CD4-positive, alpha-beta T cell treated with Interleukin-17A for 1 hour (primary cell): ENCODE measurements at places on chromosomes 3 and 15.

DNA sequence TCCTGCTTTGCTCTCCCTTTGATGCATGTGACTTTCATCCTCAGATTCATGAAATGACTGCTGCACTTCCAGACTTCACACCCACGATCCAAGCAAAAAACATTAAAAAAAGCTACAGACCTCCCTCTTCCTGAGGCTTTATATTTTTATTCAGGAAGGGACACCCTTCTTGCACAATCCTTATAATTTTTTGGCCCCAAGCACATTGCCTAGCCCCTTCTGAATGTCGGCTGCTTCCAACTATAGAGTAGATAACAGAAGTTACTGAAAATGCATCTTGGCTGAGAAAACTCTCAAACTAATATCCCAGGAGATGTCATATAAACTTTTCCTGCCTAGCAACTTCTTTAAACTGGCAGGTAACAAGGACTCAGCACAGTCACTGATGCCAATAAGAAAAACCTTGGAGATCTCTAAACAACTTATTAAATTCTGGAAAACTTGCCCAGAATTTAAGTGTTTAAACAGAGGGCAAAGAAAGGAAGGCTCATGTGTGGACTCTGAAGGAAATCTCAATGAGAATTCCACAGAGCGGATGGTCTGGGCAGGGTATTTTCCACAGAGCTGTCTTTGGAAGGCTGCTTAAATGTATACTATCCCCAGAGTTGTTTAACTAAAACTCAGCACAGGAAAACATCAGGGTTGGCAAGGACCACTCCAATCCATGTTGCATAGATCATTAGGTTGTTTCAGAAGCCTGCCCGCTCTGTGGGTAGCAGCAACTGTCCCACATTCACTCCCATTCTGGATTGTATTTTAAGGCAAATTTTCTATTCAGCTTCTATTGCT, 746.8 kb upstream of the LMCD1 start:
- no peak for DNase-seq

- no peak for DNase-seq
Observed at GRCh38 chr15:69853544-69853951, 244.2 kb downstream of the TLE3 start.

GRCh38 chr15:50182219-50183013, 420 bp downstream of the SLC27A2 start:
- peak; percentile 40 for DNase-seq

DNA sequence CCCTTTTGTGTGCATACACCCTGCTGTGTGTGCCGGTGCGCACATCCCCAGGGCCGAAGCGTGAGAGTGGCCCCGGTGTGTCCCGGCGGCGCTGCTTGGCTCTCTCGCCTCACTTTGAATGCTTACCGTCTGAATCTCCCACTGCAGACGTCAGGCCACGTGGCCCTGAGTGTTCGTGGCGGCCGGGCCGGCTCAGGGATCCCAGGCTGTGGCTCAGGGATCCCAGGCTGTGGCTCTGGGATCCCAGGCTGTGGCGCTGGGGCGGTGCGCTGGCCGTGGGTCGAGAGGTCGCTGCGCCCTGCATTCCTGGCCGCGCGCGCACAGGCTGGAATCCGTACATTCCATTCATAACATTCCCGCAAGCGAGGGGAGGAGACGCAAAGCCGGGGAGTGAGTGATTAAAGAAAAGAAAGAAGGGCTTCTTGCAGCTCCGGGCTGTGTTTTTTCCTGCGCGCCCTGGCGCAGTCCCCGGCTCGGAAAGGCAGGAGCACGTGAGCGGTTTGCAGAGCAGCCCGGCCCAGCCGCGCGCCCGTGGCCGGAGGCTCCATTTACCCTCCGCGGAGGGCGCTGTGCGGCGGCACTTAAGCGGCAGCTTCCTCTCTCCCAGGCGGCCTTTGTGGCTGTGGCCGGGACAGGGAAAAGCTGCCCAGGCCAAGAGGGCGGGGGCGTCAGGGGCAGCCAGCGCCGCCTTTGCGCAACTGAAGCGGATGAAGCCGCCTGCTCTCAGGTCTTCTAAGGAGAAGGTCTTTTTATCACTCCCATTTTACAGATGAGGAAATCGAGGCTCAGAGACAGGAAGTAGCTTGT, 87.0 kb upstream of the ALDH1L1 start:
- no peak for DNase-seq

GRCh38 chr15:67042551-67043142, 22.8 kb upstream of the SMAD3 start:
- no peak for DNase-seq

GRCh38 chr3:55165278-55165677, 237.4 kb upstream of the LRTM1 start:
- DNase-seq: no peak

DNA sequence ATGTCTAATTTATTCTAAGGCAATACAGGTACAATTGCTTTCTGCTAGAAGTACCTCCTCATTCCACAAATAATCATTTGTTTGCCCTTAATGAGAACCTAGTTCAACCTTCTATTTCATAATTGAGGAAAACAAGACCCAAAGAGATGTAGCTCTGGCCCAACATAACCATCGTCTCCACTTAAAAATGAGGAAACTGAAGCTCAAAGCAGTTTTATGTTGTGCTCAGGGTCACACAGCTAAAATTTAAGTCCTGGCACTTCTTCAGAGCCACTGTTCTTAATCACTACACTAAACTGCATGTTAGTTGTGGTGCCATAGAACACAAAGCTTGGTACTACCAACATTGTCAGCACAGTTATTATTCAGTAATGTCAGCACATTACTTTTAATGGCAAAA, 108.0 kb downstream of the SERPINI1 start:
- DNase-seq: no peak

GRCh38 chr3:23002151-23002550, 201.0 kb upstream of the UBE2E2 start:
- no peak for DNase-seq

DNA sequence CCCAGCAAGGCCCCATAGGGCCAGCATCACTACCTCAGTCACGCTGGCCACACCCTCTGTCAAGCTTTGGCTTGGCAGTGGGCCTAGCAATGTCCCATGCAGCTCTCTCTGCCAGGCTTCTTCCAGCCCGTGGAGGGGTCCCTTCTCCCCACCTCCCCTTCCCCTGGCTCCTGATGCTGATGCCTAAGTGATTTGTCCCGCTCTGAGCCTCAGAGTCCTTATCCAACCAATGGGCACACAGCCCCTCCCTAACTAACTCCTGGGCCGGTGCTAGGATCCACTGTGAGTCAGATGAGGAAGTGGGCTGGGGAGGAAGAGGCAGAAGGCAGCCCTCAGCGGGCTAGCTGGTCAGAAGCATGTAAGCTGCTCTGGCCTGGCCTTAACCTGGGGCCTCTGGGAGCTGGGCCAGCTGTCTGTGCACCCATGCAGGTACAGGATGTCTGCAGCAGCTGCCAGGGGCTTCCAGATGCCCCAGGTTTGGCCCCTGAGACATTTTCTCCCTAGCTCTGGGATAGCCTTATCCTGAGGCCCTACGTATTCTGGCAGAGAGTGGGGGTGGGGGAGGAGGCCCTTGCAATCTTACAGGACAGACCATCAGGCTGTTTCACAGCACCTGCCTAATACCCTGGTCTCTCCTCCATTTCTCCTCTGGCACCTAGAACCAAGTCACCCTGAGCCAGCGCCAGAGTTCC, 740 bp upstream of the ZBTB47 start:
- no peak for DNase-seq

DNA sequence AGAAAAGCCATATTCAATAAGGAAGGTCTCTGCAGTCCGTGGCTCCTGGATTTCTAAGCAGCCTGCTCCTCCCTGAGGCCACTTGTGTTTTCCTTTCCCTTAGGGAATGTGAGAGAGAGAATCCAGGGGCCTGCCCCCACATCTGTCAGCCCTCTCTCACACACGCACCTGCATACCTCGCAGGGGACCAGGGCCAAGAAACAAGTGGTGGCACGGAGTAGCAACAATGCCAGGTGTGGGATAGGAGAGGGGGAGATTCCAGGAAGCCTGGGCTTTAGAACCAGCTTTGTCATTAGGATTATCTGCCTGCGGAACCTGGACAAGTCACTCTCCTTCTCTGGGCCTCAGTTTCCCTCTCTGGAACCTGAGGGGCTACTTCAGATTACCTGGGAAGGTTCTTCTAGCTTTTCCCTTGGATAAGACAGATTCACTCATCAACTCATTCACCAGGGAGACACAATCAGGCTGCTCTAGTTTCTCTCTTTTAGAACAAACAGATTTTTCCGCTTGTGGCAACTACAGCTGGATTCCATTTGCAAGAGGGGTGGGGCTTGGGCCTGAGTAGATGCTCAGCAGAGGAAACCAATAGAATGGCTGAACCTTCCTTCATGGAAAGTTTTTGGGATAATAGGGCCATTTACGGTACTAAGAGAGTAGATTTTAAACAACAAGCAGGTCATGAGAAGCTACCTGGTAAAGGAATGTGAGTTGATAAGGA, 19.5 kb downstream of the BCL6 start:
- DNase-seq: no peak

DNA sequence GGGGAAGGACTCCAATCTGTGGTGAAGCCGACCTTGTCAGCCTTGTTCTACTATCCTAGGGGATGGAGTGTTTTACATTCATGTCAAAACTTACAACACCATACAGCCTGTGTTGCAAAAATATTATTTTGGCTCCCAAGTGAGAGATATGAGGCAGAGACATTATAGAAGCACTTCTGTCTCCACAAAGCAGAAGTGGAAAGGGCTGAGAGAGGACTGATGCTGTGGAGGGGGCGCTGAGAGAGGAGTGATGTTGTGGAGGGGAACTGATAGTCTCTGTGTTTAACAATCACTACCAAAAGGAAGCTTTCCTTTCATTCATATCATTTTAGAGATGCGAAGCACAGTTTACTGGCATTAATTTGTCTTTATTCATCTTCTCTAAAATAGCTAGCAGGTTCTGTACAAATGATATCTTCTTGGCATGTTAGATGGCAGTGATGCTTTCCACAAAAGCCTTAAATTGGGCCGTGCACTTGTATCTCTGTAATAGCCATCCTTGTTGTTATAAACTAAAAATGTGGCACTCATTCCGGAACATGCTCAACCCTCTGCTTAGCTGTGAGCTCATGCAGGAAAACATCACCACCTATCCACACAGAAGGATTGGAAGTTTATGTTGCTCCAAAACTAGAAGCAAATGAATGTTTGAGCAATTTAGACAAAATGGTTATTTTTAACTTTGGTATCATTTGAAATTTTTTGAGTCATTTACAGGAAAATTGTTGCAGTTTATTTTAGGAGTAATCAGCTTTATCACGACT, 134.6 kb upstream of the TP63 start:
- no peak for DNase-seq

- no peak for DNase-seq
Observed at GRCh38 chr3:114668099-114668498, 374.3 kb downstream of the TIGIT start.

GRCh38 chr3:78076379-78076778, 1036.5 kb downstream of the ROBO2 start:
- no peak for DNase-seq

GRCh38 chr3:141661229-141662196, 76.6 kb upstream of the RNF7 start:
- no peak for DNase-seq

GRCh38 chr15:66169625-66170024, 83.9 kb downstream of the MEGF11 start:
- no peak for DNase-seq

- peak; percentile 67 for DNase-seq
Observed at GRCh38 chr3:72482589-72483321, 365.5 kb downstream of the SHQ1 start.

DNA sequence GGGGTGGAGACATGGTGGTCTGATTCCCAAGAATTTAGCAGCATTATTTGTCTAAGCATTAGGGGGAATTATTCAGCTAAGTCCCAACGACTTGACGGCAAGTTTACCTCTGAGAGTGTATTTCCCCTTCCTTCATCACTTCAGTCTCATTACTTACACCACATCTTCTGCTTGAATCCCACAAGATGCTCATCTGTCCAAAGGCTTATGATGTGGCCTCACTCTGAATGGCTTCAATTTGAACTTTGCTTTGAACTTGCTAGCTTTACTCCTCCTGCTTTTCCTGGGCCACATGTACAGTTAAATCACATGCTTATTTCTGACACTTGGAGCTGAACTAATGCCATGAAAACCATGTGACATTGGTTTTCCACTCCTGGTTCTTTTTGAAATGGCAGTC, 231.3 kb upstream of the SATB1 start:
- no peak for DNase-seq

GRCh38 chr3:146169891-146170290, 8.9 kb upstream of the PLOD2 start:
- DNase-seq: no peak

- DNase-seq: no peak
Observed at GRCh38 chr15:94383706-94384105, 152.3 kb downstream of the MCTP2 start.

DNA sequence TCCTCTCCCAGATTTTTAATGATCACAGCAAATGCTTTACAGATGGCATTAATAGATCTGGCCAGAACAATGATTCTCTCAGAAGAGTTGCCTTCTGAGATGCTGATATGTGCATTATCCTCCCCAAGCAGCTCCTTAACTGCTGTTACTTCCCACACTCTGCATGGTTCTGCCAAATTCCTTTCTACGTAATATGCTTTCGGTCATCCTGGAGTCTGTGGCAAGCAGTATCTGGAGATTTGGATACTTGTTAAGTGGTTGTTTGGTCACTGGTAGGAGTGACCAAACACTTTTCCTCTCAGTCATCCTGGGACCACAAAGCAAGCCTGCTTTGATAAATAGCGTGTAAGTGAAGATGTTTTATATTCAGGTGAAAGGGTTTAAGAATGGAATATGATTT, 71.1 kb upstream of the CCNL1 start:
- DNase-seq: no peak

DNA sequence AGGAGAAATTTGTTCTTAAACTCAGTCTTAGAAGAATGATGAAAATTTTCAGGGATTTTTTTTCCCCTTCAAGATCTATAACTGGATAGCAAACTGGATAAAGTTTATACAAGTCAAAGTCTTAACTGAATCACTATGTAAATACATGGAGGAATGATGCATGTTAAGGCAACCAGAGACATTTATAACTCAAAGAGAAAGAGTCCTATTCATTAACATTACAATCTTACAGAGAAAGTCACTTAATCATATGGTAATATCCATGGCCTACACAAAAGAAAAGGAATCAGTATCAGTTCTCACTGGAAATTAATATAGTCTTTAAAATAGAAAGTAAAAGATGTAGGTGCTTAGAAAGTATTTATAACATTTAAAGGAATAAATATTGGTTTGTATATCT, 869.1 kb downstream of the TBL1XR1 start:
- no peak for DNase-seq

GRCh38 chr3:55501905-55502304, 14.8 kb upstream of the WNT5A start:
- no peak for DNase-seq

DNA sequence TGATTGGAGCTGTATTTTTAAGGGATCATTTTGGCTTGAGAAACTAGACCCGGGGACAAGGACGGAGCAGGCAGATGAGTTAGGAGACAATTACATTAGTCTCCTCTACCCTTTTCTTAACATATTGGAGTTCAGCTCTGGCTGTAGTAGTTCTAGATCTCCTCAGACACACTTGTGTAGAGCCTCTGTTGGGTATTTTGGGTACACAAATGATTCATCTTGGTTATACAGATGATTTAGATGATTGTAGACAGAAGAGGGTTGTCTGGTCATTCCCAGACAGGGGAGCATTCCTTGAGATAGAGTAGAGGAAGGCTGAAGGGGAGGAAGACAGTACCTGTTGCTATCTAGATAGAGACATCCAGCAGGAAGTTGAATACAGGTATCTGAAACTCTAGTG, 43.4 kb downstream of the CD86 start:
- DNase-seq: no peak

- DNase-seq: no peak
Observed at GRCh38 chr15:62449638-62450037, 284.6 kb upstream of the C2CD4B start.
